Thymus (tissue), 14 donors: ENCODE measurements at places on chromosomes 5 and 9. TPM values are rescaled to one million over a fixed set of nuclear protein-coding genes. Genes with fewer than 3 reads are reported as not detected.

DNA sequence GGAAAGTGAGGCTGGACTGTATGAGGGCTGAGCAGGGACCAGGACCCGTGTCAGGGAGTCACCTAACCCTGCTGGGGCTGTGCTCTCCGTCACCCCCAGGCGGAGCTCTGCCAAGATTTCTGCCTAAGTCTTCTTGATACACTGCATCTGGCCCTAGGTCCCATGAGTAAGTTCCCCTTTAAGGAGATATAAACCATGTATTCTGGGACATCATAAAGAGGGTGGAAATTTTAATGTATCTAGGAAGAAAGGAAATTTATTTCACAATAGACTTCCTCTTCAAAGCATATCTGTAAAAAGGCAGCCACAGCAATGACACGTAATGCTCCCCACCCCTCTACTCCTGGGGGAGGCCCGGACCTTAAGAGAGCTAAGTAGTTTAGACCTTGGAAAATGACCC is 183.4 kb downstream of the FBXL7 start:
- H3K4me3 ChIP-seq, result no peak overlapping the region
- no peak overlapping the region for H3K27ac ChIP-seq
- no peak for DNase-seq
- H3K4me1 ChIP-seq, result no peaks in the 10 kb centered on the region

DNA sequence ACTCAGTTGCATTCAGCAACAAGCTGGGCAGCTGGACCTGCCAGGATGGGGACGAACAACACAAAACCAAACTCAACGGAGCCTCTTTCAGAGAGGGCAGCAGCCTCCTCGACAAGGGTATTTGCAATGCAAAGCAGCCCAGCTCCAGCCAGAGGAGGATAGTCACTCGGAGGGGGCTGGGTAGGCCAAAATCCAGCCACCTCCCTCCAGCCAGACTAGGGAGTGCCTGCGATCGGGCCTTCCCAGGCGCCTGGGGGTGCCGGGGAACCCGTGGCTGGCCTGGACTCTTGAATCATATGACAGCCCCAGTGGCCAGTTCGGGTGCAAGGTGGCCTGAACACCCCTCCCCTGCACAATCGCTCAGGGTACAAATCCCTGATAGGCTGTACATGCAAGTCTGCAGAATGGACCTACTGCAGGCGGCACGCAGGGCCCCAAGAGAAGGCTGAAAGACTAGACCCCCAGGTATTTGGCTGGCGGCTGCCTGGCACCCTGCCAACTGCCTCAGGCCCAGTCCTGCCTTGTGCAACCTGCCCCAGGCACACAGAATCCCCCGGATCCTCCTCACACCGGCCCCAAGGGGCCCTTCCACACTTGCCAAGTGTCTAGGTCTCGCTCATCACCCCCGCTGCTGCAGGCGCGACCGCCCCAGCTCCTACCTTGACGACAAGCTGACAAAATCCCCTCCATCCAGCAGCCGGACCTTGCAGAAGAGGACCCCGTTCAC is 1.3 kb downstream of the EEIG1 start:
- peak overlapping the region; percentile 90 for H3K27ac ChIP-seq
- DNase-seq, result no peak
- peak overlapping the region; percentile 90 for H3K4me3 ChIP-seq
- H3K4me1 ChIP-seq, result peaks cover 52% of the 10 kb centered on the region
- peaks cover 5% of the 10 kb centered on the region for H3K36me3 ChIP-seq
- no peaks in the 10 kb centered on the region for H3K27me3 ChIP-seq

Gene EQTN
- total RNA-seq, result 0.05 TPM

Gene PLCXD3
- total RNA-seq, result 0.05 TPM

Gene IFNA13
- not detected for total RNA-seq

Gene NUDT2
- total RNA-seq, result 20.3 TPM

Gene BNC2
- 3.9 TPM for total RNA-seq

Gene CORO2A
- 5.1 TPM for total RNA-seq
